AG10803 (cell line): ENCODE measurements at places on chromosomes 12 and 14.
A peak's percentile ranks its signal among the peaks of the same experiment; 100 is the strongest.

GRCh38 chr14:77955816-77956484 is 156.0 kb downstream of the ADCK1 start:
- DNase-seq, result no peak

DNA sequence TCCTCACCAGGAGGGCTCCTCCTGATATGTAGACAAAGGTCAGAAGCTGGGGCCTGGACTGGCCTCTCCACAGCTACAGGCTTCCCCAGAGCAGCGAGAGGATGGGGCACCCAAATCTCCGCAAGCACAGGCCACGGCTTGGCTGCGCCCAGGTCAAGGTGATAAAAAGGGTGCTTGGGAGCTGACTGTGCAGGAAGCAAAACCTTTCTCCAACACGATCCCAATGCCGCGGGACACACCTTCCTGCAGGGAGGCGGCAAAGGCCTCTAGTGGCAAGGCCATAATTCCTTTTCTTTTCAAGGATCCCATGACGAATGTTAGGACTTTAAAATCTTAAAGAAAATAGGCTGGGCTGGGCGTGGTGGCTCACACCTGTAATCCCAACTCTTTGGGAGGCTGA is 13.6 kb downstream of the ITPK1 start:
- DNase-seq, result no peak

DNA sequence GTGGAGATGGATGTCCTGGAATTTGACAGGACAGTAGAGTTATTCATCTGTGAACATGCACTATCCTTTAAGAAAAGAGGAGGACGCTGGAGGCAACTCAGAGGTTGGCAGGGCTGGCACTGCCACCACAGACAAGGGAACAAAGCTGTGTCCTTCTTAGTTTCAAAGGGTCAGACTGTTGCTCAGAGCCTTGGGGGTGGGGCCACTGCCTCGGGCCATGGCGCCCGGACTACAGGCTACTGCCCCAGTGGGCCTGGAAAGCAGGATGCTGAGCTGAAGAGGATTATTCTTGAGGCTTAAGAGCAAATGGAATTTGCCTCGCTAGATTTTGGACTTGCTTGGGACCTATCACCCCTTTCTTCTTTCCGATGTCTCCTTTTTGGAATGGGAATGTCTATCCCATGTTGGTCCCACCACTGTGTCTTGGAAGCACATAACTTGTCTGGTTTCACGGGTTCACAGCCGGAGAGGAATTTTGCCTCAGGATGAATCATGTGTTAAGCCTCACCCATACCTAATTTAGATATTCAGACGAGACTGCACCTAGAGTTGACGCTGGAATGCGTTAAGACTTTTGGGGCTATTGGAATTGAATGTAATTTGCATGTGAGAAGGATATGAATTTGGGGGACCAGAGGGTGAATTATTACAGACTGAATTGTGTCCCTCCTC is 114.8 kb upstream of the RFLNA start:
- DNase-seq, result no peak

DNA sequence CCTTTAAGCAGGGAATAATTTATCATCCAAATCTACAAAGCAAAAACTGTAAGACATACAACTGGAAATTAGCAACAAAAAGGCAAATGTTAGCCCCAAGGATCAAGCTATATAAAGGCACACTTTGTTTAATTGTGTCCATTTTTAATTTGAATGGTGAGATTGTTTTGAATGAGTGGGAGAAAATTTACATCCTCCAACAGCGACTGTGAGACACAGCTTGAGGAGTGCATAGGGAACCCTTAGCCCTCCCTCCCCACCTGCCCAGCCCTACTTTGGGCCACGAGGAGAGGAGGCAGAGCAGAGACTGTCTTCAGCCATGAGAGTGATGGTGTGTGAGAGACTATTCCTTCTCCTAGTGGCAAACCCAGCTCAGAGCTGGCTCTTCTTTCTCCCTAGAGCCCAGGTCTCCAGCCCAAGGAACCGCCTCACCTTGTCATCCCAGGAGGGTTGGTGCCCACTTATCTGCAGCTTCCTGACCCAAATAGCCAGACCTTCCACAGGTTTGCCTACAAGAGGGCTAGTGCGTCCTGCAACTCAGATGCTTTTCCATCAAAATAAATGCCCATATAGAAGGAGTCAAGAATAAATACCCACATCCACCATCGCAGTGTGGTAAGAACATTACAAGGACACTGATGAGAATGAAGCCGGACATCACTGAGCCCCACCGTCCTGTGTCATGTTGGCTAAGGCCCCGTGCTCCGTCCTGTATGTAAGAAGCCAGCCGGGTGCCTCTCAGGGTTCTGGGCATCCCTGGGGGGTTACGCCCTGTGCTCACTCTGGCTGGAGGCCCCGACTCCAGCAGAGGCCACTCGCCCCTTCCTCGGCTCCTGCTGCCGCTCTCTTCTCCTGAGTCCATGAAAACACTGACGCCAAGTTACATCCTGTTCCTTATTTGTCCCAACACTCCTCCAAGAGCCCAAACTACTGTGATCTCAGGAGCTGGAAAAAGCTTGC is 36.4 kb upstream of the C14orf180 start:
- DNase-seq, result no peak

GRCh38 chr12:110023059-110023980 is 24.1 kb downstream of the ANKRD13A start:
- DNase-seq, result peak; percentile 96

GRCh38 chr14:61280526-61281185 is 482 bp downstream of the TMEM30B start:
- peak; percentile 16 for DNase-seq

DNA sequence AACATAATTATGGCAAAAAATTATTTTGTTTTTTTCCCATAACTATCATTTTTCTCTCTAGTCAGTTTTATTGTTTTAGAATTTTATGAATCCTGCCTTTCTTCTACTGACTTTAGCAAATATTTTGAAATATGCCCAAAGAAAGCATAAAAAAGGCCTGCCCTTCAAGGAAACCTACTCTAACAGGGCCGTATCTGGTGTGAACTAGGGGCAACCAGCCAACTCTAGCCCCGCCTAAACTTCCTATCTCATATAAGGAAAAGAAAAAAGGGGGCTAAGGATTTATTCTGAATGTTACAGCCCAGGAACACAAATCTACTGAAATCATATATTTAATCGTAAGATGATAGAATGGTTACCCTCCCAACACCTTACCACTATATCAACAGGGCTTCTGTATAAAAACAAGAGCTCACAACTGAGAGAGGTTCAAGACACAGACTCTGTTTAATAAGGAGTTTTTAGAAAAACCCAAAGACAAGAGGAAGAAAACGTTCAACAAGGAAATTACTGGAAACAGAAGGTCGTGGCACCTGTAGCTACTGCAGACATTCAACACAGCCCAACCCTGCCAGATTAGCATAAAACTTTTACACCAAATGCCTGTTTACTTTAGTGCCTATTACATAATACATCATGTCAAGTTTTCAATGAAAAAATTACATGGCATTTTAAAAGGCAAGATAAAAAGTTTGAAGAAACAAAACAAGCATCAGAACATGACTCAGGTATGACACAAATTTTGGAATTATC is 12.9 kb upstream of the EPYC start:
- DNase-seq, result no peak

GRCh38 chr12:81450920-81451739 is 308.0 kb downstream of the PPFIA2 start:
- DNase-seq, result peak; percentile 72

- no peak for DNase-seq
These were observed 51.0 kb downstream of the VWF start for GRCh38 chr12:6073426-6073825.

- no peak for DNase-seq
These were observed 323.8 kb downstream of the RGS6 start for GRCh38 chr14:72256055-72256454.
